Putamen (tissue), 1 donor: ENCODE measurements at places on chromosomes 7 and 10.
A peak's percentile ranks its signal among the peaks of the same experiment; 100 is the strongest.

- no peak for DNase-seq
Measured at GRCh38 chr10:132707121-132707775, 78.7 kb downstream of the NKX6-2 start.

DNA sequence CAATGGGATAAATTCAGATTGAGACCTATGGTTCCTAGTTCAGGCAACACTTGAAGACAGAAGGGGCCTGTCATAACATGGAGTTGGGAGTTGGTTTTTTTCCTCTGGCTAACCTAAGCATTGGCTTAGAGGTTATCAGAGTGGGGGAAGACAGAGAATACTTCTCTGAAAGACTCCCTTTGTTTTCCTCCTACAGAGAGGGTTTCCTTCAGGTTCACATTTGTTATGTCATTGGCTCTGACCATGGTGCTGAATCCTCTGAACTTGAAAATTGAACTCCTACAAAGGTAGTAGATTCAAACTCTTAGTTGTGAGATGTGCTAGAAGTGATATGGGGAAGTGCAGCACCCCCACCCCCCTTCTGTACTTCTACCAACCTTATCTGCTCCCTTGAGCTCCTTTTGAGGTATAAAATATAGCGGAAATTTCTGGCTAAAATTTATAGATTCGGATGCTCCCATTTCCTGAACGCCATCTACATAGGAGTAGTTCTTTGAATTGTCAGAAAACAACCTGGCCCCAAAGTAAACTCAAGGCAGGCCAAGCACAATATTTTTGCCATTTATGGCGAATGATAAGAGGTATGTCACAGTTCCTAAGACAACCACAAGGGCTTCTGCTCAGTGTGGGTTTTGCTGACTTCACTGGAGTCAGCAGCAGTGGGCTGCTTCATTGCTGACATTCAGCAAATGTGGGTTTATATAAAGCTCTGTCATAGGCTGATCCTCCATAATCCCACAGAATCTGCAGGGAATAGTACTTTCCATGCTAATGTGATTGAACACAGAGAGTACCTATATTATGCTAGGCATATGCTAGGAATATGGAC is 131.6 kb upstream of the KLF14 start:
- no peak for DNase-seq

DNA sequence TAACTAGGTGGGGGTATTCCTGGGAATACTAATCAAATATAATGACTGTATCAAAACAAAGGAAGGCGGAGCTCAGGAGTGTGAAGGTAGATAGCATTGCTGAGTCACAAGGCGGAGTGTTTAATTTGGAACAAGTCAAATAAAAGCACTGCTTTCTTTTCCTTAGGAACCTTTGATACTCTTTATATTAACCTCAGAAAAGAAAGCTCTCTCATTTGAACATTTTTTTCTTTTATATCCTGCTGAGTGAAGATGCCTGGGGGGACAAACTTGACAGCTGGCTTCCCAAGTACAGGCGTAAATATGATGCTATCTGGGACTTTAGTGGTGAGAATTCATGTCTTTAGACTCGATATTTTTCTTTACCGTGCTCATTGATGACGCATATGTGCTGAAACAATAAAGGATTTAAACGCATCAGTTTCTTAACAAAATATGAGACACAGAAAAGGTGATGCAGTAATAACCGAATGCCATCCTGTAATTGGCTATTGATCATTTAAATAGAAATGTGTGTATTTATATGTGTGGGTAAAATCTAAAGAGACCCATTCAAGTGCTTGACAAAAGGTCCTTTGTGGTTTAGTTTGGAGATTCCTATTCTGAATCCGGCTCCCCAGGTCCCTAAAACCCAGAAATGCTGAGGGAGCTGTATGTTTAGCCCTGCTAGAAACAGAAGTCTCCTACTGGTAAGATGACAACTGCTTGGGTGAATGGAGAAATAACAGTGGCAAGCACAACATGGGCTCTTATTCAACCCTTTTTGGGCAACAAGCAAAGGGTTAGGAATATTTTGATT is 102.7 kb downstream of the PRTFDC1 start:
- DNase-seq = no peak

DNA sequence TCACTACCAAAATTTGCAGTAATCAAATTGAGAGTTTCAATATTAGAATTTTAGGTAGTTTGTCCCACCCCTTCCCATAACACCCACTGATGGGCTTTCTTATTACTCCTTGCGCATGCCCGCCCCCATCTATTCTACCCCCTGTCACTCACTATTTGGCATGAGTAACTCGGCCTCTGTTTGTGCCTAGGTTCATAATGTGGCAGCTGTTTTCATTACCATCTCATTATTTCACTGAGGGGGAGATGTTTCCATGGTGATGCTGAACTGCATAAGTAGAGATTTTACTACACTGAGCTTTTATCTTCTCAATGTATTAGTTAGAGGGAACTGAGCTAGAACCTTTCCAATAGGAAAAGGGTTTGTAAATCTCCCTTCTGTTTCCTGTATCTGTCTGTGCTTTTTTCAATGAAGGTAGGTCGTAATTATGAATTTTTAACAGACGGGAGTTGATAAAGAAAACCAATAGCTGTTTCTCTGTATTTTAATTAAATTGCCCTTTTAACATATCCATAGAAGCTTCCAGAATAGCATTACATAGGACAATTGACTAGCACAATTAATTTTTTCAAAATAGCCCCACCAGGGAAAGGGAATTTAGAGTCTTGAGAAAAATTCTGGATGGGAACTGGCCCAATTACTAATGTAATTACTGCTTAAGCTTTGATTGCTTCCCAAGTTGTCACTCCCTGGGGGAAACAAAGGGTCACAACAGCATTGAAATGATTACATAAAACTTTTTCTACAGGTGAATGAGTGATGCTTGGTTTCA is 33.4 kb downstream of the PRPS1L1 start:
- DNase-seq = peak; percentile 56

DNA sequence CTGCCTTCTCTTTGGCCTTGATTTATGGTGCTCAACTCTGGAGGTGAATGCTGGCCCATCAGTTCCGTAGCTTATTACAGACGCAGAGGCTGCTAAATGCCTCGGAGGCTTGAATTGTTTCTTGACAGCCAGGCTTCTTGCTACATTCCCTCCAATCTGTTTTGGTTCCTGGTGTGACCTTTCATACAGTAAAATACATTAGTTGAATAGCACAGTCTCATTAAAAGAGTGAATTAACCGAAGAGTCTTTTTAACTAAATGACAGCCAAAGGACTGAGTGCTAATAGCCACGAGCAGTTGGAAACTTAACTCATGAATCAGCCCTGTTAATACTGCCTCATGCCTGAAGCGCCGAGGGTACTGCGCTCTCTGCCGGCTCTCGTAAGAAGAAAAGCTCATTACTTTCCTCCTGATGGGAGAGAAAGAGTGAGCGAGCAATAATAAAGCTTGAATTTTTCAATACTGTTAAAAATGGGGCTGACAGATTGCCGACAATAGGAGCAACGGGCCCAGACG is 236.4 kb upstream of the GPR26 start:
- DNase-seq = peak; percentile 45

DNA sequence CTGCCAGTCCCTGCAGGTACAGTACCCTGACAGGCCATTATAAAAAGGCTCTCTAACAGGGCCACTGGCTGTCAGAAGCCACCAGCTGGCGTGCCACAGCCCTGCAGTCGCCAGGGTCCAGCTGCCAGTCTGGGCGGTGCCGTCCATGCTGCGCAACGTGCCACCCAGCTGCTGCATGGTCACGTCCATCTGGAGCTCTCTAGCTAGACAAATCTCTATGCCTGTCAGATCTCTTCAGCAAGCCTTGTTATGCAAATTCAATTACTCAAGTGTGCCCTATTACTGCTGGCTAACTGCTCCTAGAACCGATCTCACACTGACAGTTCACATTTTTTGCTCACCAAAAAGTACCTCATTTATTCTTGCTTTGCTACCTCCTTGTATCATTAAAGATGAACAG is 75.9 kb downstream of the HIBADH start:
- DNase-seq = peak; percentile 10

- DNase-seq = no peak
Measured at GRCh38 chr10:4069491-4069890, 284.5 kb upstream of the KLF6 start.

DNA sequence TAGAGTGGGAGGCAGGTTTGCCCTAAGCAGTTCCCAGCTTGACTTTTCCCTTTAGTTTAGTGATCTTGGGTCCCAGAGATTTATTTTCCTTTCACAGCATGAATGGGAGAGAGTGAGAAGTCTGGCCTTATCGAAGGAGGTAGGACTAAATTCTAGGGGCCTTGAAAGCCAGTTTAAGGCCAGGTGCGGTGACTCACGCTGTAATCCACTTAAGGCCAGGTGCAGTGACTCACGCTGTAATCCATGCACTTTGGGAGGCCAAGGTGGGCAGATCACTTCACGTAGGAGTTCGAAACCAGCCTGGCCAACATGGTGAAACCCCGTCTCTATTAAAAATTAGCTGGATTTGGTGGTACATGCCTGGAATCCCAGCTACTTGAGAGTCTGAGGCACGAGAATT is 392.2 kb downstream of the ACTR3B start:
- DNase-seq = no peak

DNA sequence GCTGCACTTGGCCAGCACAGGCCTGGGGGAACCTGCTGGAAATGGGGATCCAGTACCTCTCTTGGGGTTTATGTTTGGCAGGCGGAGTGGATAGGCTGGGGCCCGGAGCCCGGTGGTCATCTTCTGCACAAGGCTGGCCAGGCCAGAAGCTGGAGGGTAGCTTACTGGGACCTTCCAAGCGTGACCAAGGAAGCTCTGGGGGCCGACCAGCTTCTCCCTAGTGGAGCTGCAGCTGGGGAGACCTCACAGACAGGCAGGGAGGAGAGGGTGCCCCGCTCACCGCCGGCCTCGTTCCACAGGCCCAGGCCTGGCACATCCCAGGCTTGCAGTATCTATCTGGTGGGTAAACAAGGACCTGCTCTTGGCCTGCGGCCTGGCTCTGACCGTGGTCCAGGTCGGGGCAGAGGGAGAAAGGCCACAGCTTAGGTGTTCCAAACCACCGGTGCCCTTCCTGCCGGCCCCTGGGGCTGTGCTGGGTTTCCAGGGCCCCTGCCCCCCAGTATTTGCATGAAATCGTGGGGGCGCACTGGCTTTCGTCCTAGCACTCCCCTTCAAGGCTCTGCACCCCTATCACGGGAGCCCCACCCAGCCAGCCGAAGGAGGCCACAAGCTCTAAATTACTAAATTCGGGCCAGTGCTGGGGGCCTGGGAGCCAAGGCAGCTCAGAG is 1.5 kb upstream of the ELFN1 start:
- no peak for DNase-seq

- DNase-seq = no peak
Measured at GRCh38 chr10:78063236-78063635, 29.6 kb downstream of the RPS24 start.
